ENCODE measurements at places on chromosomes 12 and 14.

DNA sequence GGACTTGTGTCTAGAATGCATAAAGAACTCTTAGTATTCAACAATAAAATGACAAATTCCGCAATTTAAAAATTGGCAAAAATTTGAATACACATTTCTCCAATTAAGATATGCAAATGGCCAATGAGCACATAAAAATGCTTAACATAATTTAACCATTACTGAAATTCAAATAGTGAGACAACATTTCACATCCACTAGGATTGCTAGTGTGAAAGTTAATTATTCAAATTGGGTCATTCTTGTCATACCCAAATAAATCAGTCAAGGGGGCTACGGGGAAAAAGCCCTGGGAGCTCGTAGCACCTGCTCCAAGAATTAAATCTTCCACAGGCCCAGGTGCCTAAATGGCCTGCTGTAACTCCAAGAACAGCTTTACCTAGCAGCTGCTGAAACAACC, 25.0 kb upstream of the C14orf132 start:
- DNase-seq, result no peak

DNA sequence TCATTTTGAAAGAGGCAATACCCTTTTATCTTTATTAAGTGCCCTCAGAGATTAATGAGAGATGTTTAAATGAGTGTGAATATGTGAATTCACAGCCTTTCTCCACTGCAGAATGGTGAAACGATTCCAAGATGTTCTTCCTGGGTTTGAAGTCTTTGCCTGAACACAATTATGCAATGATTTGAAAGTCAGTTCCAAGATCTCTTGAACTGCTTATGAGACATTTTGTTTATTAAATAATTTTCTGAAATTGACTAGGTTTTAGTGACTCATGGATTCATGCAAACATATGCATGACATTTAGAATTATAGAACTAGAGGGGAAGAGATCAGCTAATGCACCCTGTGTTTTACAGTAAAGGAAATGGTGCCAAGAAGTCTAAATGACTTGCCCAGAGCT, 118.1 kb upstream of the SLC38A2 start:
- no peak for DNase-seq

DNA sequence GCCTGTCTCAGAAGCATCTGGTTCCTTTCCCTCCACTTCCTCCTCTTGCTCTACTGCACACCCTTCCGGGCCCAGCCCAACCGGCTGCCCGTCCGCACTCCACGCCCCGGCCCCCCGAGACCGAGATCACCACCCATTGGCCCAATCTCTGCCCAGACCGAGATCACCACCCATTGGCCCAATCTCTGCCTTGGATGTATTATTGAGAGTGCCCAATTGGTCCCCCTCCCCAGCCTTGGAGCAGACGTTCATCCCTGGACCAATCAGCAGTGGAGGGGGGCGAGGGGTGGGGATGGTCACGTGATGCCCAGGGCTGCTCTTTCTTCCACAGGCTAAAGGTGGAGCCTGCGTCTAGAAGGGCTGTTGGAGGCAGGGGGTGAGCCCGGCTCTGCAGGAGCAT, 75.6 kb upstream of the TMEM132C start:
- DNase-seq, result no peak

DNA sequence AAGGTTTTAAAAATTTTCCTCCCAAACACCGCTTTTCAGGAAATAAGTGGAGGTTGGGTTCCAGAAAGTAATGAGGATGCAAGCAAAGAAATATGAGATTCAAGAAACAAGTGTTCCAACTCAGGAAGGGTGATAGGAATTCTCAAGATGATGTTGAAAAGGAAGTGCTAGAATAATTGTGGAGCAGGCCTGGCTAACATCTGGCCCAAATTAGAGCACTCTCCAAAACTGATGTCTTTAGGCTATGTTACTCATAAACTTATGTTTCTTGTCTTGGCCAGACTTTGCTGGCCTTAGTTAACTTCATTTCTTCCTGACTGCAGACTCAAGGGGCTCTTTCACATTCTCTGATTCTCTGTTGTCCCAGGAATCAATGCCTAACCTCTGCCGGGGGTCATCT, 116.3 kb downstream of the TMTC3 start:
- no peak for DNase-seq

DNA sequence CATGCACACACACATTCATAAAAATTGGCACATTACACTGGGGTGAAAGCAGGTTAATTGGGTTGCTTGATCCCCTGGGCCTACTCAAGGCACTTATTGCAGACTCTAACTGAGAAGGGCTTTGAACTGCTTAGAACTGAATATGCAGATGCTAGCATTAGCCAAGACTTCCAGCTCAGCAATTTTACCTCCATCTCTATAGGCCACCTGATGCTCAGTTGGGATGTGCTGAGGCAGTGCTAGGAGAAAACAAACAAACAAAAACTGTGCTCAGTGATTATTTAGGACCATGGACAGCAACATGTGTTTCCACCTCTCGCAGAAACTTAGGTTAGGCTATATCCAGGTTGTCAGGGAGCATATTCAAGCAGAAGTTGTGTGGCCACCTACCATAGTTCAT, 124.8 kb upstream of the WSCD2 start:
- DNase-seq, result peak; percentile 3

DNA sequence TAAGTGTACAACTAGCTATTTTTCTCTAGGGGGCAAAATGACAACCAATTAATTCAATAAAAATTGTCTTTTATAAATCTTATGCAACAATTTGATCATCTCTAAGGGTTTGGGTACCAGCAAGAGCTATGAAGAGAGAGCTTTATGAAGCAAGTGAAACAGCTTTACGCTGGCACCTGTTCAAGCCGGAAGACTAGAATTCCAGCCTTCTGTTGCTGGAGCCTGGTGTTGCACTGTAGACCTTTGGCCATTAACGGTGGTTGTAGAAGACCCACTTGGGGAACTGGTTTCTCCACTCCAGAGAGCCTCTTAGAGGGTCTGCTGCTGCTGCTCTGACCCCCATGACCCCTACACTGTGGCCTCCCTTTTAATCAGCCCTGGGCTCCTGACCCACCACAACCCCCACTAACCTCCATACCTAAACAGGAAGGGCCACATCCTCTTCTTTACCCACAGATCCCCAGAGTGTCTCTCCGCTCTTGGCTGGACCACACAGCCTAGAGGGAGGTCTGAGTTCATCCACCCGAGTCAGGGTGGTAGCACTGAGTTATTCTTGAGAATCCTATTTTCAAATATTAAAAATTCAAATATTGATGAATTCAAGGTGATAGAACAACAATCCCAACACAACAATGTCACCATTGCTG, 54.6 kb upstream of the STON2 start:
- DNase-seq, result no peak

- no peak for DNase-seq
Measured at GRCh38 chr12:33115716-33116115, 219.1 kb upstream of the PKP2 start.

- DNase-seq, result no peak
Measured at GRCh38 chr14:96727491-96727890, 69.7 kb upstream of the VRK1 start.

GRCh38 chr12:10632226-10632625, 18.8 kb upstream of the MAGOHB start:
- no peak for DNase-seq

GRCh38 chr12:53381731-53382630, 2.0 kb downstream of the SP1 start:
- DNase-seq, result no peak

- DNase-seq, result no peak
Measured at GRCh38 chr12:46985816-46986215, 93.6 kb upstream of the PCED1B start.

DNA sequence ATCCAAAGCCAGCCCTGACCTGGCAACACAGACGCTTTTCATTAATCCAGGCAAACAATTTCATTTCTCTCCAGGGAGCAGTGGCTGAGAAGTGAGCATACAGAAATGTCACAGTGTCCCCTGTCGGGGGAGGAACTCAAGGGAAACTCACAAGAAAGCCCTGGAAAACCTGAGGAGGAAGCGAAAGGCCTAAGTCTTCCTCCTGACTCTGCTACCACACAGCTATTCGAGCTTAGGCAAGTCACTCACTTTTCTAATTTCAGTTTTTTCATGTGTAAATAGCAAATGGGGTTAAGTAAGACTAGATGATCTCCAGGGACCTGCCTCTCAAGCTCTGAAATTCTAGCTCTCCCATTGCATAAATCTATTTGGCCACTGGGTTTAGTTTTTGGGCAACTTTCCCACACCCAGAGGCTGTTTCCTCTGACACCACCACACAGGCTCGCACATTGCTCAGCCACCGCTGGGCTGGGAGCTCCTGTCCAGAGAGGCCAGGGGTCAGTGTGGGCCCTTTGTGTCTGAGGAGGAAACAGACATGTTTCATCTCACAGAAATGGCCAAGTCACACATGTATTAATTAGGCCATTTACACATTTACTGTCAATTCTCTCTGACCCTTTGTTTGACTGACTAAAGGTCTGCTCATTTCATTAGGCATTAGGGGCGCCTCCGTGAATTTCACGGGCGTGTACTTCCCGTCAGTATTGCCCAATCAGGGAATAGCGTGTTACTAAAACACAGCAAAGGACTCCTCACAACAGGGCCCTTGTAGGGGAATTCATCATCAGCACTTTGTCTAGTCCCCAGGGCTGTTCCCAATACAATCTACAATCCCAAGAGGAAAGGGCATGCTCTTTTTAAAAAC, 9.8 kb upstream of the PNMA1 start:
- peak; percentile 91 for DNase-seq

GRCh38 chr14:58829594-58829993, 191.8 kb downstream of the DACT1 start:
- DNase-seq, result no peak

GRCh38 chr14:64708148-64709004, 4.2 kb downstream of the PLEKHG3 start:
- DNase-seq, result peak; percentile 79

DNA sequence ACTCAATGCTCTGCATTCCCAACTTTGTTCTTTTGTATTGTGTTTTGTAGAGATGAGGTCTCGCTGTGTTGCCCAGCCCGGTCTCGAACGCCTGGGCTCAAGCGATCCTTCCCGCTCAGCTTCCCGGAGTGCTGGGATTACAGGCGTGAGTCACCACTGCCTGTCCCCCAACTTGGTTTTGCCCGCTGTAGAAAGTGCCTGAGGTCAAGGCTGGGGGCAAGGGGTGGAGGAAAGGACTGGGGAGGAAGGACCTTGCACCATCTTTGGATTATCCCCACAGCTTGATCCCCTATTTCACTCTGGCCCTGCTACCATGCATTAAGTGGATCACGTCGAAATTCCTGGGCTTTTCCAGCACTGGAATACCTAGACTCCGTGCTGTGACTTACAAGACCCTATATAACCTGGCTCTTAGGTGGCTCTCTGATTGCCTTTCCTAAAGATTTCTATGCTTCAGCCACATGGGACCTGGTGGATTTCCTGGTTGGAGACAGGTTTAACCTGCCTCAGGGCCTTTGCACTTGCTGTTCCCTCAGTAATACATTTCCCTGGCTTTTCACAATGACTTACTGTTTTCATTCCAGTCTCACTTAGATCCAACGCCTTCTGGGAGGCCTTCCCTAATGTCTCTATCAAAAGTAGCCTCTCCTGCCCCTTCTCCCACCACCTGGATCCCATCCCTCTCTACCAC, 608 bp upstream of the PIANP start:
- DNase-seq, result no peak

GRCh38 chr12:113838896-113839295, 127.2 kb downstream of the RBM19 start:
- DNase-seq, result no peak

DNA sequence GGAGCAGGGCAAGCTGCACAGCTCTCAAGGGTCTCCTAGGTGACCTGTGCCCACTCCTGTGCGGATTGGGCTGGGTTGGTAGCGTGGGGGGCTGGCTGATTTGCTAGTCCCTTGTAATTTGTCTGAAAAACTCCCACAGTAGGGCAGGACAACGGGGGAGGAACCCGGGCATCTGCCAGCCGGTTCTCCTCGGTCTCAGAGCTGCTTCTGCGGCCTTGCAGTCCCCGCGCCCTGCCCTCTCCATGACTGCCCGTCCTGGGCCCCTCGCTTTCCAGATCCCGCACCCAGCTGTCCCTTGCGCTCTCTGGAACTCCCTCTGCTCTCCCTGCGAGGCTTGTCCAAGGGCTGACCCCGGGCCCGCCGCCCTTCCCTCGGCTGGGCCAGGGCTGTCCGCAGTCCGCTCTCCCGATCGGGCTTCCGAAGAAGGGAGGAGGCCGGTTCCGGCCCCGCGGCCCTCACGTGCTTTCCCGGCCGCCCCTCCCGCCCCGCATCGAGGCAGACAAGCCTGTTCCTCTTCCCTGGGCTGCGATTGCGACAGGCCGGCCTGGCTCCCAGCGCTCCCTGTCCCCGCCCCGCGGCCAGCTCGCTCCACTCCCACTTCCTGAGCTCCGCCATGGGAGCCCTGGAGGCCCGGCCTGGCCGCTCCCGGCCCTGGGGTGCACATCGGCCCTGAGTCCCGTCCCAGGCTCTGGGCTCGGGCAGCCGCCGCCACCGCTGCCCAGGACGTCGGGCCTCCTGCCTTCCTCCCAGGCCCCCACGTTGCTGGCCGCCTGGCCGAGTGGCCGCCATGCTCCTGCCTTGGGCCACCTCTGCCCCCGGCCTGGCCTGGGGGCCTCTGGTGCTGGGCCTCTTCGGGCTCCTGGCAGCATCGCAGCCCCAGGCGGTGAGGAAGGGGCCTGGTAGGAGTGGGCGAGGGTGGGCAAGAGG, at the start of gene LTBR:
LTBR (plus strand) TSS at position 591 of the 927 bp plus-strand sequence; CDS start at position 788, 197 bp downstream.
- peak; percentile 93 for DNase-seq

DNA sequence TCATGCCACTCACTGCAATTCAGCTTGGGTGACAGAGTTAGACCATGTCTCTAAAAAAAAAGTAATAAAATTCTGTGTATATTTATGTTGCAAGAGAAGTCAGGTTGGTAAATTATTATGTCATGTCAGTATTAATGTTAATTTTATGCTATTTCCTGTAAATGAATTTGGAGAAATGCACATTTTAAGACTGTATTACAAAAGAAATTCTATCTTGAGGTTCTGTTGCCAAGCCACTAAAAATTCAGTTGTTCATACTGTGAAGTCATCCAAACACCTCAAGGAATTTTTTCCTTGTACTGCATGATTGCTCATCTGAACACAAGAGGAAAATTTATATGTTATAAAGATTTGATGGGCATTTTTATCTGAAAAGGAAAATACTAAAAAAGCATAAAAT, 23.3 kb upstream of the HMGA2 start:
- no peak for DNase-seq

Measured in HTR-8/SVneo (cell line).